ENCODE measurements at places on chromosomes 2 and 18.
A peak's percentile ranks its signal among the peaks of the same experiment; 100 is the strongest.

DNA sequence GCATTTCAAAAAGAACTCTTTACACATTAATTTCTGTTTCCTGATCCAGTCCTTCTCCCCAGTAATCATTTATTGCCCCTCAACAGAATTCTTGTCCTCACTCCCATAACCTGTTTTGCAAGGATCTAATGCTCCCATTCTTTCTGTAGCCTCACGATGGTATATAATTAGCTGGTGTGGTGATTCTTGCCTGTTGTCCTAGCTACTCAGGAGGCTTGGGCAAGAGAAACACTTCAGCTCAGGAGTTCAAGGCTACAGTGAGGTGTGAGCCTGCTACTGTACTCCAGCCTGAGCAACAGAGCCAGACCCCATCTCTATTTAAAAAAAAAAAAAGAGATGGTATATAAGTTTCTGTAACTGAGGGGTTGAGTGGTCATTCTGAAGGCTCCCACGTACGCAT, 7.7 kb upstream of the TRAPPC8 start:
- DNase-seq, result no peak

- DNase-seq, result no peak
Observed at GRCh38 chr18:35519148-35519899, 21.6 kb upstream of the INO80C start.

DNA sequence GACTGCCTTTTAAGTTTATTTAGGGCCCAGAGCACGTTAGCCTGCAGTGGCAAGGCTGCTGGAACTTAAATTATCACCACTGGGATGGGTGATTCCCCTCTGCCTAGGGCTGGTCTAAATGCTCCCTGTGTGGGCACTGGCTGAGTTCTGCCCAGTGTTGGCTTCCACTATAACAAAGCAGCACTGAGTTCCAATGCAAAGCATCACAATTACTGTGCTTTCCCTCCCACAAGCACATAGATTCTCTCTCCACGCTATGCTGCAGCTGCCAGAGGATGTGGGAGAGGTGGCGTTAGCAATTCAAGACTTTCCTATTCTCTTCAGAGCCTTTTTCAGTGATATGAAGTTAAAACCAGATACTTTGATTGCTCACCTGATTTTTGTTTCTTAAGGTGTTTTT, 328.9 kb upstream of the DDX18 start:
- DNase-seq, result no peak

DNA sequence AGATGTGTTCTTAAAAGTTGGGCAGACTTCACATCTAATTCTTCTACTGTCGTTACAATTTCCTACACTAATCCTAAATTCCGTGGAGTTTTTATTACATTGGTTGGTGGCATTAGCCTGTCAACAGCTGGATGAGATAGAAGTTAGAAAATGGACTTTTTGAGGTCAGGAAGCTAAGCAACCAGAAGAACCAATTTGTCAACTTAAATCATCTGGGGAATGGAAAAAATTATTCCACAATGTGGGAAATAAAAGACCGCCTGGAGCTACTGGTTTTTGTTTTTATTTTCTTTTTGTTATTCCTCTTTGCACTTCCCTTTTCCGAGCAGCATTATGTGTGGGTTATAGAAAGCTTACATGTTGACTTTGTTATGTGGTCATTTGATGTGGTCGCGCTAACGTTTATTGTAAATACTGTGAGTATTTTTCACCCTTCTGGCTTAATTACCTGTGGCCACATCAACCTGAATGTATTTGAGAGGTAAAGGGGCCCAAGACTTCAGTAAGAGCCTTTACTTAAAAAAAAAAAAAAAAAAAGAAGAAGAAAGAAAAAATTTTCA, 75.3 kb downstream of the PTPRM start:
- no peak for DNase-seq

DNA sequence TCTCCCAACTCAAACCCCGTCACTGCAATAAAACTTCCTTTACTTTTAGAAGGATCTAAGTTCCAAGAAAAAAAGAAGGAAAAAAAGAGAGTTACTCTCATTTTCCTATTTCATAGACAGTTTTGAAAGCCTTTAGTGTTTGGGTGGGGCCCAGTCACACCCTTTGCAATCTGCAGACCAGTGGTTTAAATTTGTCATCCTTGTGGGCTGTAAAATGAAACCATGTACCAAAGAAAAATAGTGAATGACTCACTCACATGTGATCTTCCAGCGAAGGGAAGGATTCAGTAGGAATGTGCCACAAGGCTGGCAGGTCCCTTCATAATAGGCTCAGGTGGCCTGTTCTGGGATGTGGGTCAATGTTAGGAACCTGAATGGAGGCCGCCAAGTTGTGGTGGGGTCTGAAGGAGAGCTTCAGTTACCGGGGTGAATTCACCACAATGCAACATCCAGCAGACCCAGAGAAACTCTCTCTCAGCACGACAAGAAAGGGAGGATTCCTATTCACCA, 28.3 kb downstream of the ANXA4 start:
- peak; percentile 33 for DNase-seq

DNA sequence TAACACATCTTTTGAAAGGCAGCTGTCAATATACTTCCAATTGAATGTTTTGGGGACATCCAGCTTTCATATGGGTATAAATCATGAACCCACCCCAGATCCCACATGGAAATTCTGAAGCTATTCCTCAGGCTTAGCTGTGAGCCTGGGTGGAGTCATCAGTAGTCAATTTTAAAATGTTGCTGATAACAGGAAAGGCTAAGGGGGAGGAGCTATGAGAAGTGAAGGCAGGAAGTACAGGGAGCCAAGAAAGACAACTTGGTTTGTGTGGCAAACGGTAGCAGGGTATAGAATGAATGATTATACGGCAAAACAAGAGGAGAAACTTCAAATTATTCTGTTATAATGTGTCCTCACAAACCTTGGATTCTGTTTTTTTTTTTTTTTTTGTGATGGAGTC, 108.6 kb downstream of the QPCT start:
- DNase-seq, result peak; percentile 36

DNA sequence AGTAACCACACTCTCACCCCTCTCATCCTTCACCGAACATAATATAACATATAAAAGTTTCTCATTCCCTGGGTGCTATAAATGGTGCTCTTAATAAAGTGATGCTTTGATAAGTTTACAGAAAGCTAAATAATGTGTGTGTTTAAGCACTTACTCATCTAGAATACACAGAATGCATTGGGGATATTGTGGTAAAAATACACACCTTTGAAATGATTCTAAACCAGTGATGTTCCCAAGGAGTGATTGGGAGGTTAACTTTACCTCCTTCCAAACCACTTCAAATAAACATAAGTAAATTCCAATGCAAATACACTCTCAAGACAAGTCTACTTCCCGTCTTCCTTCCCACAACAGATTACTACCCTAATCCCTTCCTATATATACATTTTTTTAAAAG, 85.3 kb upstream of the TWSG1 start:
- no peak for DNase-seq

DNA sequence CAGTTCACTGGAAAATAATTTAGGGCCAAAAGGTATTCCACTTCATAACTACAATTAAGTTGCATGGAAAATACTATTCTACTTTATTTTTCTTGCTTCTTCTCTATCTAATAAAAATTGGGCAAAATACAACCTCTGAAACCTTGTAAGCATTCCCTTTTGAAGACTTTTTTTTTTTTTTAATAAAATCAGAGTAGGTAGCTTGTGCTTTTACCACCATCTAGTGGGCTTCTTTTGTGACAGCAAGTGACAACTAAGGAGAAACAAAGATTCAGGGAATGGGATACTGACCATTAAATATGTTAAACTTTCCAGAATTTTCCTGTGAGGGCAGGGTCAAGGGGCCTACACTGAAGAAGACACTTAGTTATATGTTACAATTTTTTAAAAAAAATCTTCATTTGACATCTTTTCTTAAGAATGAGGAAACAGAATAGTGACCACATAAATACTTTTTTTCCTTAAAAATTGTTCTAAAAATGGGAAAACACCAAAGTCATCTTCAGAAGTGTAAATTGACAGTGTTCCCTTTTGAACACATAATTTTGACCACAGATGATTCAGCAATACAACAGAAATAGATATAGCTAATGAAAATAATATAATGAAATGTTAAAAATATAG, 1183.2 kb upstream of the ACVR2A start:
- no peak for DNase-seq

GRCh38 chr2:127700527-127701192, 637 bp upstream of the SFT2D3 start:
- peak; percentile 49 for DNase-seq

- no peak for DNase-seq
Observed at GRCh38 chr2:16255120-16255519, 314.8 kb downstream of the MYCN start.

DNA sequence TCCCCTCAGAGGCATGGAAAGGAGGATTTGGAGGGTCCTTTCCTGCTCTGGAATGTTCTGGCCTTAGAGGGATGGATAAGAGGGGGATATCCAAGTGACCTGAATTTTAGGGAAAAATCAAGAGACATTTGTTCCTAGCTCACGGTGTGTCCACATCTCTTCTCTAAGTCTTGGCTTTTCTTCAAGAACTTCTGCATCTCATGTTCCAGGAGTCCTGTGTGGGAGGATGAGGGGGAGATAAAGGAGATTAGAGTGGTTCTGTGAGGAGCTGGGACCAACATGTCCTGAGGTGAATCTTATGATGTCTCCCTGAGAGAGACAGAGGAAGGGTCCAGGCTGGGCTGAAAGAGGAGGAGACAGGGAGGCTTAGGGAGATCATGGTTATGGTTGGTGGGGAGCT, 11.7 kb downstream of the EMX1 start:
- no peak for DNase-seq

DNA sequence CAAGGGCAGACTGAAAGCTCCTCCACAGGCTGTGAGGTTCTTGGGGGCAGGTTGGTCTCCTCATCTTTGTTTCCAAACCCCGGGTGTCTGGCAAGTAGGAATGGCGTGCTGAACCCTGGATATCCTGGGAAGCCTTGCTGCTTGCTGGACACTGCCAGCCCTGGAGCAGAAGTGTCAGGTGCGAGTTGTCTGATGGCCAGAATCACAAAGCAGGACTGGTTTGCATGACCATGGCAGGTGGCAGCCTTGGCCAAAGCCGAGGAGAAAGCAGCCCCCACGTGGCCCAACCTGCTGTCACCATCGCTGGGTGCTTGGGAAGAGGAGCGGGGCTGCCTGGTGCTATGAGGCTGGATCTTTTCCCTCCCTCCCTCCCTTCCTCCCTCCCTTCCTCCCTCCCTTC, 309.5 kb upstream of the HS6ST1 start:
- no peak for DNase-seq

DNA sequence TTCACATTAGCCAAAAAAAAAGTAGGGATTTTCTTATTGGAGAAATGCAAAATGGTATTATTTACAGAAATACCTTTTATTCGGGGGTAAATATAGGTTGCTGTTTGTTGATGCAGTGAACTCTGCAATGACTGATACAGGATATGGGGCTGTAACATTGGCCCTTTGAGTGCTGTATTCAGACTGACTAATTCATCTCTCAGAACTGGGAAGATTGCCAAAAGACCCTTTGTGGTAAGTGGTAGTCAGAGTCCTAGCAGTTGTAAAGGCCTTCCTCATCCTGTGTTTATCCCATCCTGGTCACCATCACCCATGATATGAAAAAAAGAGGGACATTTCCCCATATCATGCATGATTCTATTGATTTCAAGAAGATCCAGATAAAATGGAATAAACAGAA, 14.0 kb upstream of the DCC start:
- no peak for DNase-seq

DNA sequence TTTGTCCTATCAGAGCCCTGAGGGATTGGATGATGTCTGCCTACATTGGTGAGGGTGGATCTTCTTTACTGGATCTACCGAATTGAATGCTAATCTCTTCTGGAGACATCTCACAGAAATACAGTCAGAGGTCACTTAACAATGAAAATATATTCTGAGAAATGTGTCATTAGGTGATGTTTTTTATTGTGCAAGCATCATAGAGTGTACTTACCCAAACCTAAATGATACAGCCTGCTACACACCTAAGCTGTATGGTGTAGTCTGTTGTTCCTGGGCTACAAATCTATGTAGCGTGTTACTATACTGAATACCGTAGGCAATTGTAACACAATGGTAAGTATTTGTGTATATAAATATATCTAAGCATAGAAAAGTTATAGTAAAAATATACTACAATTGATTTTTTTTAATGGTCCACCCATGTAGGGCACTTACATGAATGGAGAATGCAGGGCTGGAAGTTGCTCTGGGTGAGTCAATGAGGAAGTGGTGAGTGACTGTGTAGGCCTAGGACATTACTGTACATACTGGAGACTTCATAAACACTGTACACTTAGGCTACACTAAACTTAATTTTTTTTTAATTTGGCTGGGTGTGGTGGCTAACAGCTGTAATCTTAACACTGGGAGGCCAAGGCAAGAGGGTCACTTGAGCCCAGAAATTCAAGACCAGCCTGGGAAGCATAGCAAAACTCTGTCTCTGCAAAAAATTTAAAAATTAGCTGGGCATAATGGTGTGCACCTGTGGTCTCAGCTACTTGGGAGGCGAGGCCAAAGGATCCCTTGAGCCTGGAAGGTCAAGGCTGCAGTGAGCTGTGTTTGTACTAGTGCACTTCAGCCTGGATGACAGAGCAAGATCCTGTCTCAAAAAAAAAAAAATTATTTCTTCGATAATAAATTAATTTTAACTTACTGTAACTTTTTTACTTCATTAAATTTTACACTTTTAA, 226.3 kb upstream of the UBE2E3 start:
- no peak for DNase-seq

- DNase-seq, result no peak
Observed at GRCh38 chr2:123916531-123916930, 108.6 kb upstream of the CNTNAP5 start.

- no peak for DNase-seq
Observed at GRCh38 chr2:231199219-231199618, 788 bp downstream of the ARMC9 start.

DNA sequence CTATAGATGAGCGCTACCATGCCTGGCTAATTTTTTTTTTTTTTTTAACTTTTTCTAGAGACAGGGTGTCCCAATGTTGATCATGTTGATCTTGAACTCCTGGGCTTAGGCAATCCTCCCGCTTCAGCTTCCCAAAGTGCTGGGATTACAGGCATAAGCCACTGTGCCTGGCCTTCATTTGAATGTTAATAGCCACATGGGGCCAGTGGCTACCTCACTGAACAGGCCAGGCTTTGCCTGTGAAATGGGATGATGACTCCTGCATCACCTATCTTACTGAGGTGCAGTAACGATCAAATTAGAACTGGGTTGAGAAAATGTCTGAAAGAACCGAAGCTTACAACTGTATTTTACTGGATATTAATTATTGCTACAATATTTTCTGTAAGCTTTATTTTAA, 278.7 kb downstream of the TCF4 start:
- DNase-seq, result no peak

DNA sequence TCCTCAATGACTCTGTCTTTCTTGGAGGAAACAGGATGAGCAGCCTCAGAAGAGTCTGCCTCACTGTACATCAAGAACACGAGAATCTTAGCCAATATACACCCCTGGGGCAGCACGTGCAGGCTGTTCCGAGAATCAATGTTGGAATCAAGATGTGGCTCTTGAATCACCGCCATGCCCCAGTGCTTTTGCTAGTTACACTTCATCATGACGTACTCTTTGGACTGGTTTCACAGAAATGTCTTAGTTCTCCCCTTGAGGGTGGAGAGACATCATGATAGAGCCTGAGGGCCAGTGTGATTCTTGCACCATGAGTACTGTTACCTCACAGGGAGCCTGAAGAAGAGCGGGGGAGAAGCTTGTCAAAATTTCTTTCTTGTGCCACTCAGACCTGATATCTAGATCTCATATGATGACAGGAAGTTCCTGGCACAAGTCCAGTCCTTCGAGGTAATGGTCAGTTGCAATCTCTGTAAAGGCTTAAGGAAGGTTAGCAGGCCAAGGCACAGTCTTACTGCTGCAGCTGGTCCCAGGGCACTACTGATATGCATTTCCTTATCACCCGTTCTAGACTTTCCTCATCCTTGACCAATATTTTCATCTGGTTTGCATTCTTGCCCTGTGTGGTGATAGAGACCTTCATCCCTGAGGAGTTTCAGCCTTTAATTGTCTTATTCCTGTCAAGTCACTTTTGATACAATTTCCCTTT, 28.2 kb upstream of the STAT4 start:
- no peak for DNase-seq
